C1 segment of cervical spinal cord (tissue), 14 donors: ENCODE measurements at places on chromosomes 7 and 10.

DNA sequence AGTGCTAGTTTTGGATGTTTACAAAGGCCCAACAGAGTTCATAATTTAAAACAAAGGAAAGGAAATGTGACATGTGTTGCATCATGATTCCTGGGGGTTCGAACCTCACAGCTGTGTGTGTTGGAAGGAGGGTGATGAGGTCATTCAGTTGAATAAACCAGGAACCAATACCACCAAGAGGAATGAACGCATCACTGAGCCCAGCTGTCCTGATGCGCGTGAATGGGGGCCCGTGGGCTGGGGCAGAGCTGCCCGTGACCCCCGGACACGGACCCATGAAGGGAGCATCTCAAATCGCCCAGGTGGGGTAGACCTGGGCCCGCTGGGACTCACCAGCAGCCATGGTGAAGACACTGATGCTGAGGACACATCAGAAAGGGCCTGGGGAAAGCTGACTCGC, 33.0 kb downstream of the BRI3 start:
- DNase-seq = no peak

GRCh38 chr7:21357151-21358097, 70.5 kb upstream of the SP4 start:
- DNase-seq = no peak

- no peak for DNase-seq
Observed at GRCh38 chr7:39614299-39614698, 9.1 kb upstream of the RALA start.

- DNase-seq = no peak
Observed at GRCh38 chr7:158123214-158123613, 464.4 kb downstream of the PTPRN2 start.

GRCh38 chr7:117270371-117270770, 52.5 kb downstream of the WNT2 start:
- no peak for DNase-seq

DNA sequence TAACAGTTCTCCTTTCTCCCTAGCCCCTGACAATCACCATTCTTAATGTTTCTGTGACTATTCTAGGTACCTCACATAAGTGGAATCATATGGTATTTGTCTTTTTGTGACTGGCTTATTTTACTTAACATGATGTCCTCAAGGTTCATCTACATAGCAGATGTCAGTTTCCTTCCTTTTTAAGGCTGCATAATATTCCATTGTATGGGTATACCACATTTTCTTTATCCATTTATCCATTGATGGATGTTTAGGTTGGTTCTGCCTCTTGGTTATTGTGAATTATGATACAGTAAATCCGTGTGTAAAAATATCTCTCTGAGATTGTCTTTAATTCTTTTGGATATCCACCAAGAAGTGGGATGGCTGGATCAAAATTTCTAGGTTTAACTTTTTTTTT, 13.2 kb downstream of the BBS9 start:
- no peak for DNase-seq

DNA sequence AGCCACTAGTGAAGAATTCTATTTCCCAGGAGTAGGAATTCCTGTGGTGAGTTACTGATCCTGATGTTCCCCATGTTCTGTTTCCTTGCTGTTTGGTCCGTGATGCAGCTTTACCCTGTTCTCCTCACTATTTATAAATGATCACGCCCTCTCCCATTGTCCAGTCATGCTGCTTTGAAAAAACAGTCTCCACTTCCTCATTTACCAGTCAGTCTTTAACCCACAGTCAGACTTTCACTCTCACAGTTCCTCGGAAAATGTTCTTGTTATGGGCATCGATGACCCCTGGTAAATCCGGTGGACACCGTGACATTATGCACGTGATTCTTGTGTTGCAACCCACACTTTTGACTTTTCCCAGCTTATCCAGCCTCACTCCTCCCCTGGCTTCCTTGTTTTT, 14.4 kb downstream of the SCIN start:
- DNase-seq = no peak

DNA sequence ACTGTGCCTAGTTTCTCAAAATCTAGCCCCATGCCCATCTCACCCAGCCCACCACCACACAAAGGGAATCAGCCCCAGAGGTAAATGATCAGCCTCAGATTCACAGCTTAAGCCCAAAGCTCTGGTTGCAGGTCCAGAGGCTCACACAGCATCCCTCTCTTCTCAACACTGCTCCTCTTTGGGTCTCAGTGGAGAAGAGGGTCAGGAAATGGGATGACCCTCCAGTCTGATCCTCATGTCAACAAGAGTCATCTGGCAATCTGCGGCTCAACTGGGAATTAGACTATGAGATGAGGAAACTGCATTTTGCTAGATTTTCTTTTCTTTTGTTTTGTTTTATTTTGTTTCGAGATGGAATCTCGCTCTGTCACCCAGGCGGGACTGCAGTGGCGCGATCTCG, 126.2 kb upstream of the PDLIM1 start:
- no peak for DNase-seq

GRCh38 chr7:81645435-81645834, 124.4 kb downstream of the HGF start:
- DNase-seq = no peak

- no peak for DNase-seq
Observed at GRCh38 chr7:33933611-33934281, 28.4 kb downstream of the BMPER start.

- no peak for DNase-seq
Observed at GRCh38 chr7:121530227-121531174, 134.4 kb upstream of the FAM3C start.

GRCh38 chr7:77950548-77950947, 152.0 kb downstream of the PHTF2 start:
- no peak for DNase-seq

- DNase-seq = no peak
Observed at GRCh38 chr7:155343150-155343549, 45.5 kb downstream of the INSIG1 start.
